ENCODE measurements at places on chromosomes 7 and 10.
A peak's percentile ranks its signal among the peaks of the same experiment; 100 is the strongest.

- peaks cover 91% of the 10 kb centered on the region for H3K27me3 ChIP-seq
- H3K27ac ChIP-seq: no peak overlapping the region
- no peaks in the 10 kb centered on the region for H3K4me1 ChIP-seq
- no peaks in the 10 kb centered on the region for H3K36me3 ChIP-seq
Measured at GRCh38 chr7:1255817-1256340, 23.2 kb downstream of the UNCX start.

DNA sequence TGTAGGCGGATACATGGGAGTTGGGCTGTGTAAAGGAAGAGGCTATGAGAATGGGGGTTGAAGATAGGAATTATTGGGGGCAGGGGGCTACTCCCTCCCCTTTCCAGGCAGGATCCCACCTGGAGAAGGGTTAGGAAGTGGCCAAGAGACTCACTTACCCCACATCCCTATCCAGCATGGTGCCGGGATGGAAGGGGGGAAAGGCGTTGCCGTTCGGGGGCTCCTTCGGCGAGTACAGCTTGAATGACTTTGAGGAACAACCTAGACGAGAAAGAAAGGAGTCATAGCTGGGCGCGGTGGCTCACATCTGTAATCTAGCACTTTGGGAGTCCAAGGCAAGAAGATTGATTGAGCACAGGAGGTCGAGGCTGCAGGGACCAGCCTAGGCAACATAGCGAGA is 8.9 kb downstream of the LDB1 start:
- no peak overlapping the region for H3K4me3 ChIP-seq
- H3K27ac ChIP-seq: no peak overlapping the region
- DNase-seq: no peak
- peaks cover 21% of the 10 kb centered on the region for H3K4me1 ChIP-seq
- H3K36me3 ChIP-seq: peaks cover 30% of the 10 kb centered on the region

DNA sequence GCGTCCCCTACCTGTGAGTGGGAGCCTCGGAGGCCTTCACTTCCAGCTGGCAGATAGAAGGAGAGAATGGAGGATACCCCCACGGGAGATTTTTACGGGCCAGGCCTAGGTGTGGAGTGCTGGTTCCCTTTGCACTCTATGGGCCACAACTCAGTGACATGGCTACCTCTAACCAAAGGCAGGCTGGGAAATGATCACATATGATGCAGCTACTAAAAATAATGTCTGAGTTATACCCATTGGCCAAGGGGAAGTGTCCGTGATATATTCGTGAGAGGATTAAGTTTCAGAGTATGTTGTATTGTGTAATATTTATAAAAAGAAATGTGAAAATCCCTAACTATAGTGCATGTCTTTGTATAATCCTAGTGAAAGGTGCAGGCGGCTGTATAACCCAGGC is 13.5 kb upstream of the HIPK2 start:
- no peak overlapping the region for H3K27ac ChIP-seq
- H3K27me3 ChIP-seq: no peaks in the 10 kb centered on the region
- no peaks in the 10 kb centered on the region for H3K4me1 ChIP-seq
- DNase-seq: no peak
- no peaks in the 10 kb centered on the region for H3K36me3 ChIP-seq

DNA sequence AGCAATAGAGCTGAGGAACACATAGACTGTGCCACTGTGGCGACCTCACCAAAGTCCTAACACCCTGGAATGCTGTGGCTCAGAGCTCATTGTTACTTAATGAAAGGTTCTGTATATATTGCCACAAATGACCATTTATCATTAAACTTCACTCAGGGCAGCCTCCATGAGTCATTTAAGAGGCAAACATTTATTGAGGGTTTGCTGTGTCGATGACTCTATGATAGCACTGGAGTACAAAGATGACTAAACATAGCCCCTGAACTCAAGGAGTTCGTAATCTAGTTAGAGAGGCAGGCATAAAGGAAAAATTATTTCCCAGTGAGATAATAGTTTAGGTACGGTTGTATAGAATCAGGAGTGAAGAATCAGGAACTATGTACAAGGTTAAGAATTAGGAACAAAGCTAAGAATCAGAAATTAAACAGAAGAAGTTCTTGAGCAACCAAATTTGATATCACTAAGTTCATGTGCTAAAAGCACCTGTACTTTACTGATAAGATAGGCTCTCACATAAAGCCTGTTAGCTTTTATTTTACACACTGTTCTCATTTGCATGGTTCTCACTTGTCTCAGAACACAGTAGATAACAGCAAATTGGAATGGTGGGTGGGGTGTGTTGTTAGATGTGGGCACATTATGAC is 7.9 kb downstream of the ENTPD7 start:
- H3K4me1 ChIP-seq: no peaks in the 10 kb centered on the region
- H3K27me3 ChIP-seq: no peaks in the 10 kb centered on the region
- H3K36me3 ChIP-seq: no peaks in the 10 kb centered on the region
- H3K4me3 ChIP-seq: no peak overlapping the region
- DNase-seq: no peak
- no peak overlapping the region for H3K27ac ChIP-seq

GRCh38 chr10:103498936-103499638 is 5.6 kb downstream of the NEURL1 start:
- no peak for DNase-seq
- no peaks in the 10 kb centered on the region for H3K4me1 ChIP-seq
- H3K27me3 ChIP-seq: no peaks in the 10 kb centered on the region
- H3K4me3 ChIP-seq: no peak overlapping the region

DNA sequence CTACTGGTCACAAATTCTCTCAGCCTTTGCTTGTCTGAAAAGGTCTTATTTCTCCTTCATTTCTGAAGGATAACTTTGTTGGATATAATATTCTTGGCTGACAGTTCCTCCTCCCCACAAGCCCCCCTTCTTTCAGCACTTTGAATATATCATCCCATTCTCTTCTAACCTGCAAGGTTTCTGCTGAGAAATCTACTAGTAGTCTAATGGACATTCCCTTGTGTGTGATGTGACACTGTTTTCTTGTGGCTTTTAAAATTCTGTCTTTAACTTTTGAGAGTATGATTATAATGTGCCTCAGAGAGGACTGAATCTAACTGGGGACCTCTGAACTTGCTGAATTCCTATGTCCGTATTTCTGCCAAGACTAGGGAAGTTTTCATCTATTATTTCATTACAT is 104.3 kb downstream of the RSU1 start:
- no peak overlapping the region for H3K4me3 ChIP-seq
- H3K4me1 ChIP-seq: no peaks in the 10 kb centered on the region
- no peaks in the 10 kb centered on the region for H3K27me3 ChIP-seq
- no peaks in the 10 kb centered on the region for H3K36me3 ChIP-seq

DNA sequence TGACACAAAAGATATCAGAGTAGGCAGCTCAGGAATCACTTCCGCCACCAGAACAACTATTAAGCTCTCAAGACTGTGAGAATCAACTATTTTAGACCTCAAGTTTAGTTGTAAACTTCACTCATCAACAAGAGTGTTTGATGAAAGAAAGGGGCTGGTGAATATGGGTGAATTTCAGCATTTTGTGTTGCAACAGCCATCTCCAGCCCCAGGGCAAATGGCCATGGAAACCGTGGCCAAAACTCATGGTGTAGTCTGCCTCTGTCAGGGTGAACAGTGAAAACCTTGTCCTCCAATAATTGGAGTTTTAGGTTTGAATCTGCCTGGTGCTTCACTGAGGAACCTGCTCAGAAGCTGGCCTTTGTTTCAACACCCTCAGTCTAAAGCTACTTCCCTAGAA is 60.0 kb downstream of the POLR1F start:
- no peaks in the 10 kb centered on the region for H3K36me3 ChIP-seq
- no peak for DNase-seq
- H3K27ac ChIP-seq: no peak overlapping the region
- H3K27me3 ChIP-seq: no peaks in the 10 kb centered on the region

- no peak for DNase-seq
- no peak overlapping the region for H3K27ac ChIP-seq
- H3K4me1 ChIP-seq: no peaks in the 10 kb centered on the region
Measured at GRCh38 chr10:33111488-33112051, 153.5 kb upstream of the ITGB1 start.

DNA sequence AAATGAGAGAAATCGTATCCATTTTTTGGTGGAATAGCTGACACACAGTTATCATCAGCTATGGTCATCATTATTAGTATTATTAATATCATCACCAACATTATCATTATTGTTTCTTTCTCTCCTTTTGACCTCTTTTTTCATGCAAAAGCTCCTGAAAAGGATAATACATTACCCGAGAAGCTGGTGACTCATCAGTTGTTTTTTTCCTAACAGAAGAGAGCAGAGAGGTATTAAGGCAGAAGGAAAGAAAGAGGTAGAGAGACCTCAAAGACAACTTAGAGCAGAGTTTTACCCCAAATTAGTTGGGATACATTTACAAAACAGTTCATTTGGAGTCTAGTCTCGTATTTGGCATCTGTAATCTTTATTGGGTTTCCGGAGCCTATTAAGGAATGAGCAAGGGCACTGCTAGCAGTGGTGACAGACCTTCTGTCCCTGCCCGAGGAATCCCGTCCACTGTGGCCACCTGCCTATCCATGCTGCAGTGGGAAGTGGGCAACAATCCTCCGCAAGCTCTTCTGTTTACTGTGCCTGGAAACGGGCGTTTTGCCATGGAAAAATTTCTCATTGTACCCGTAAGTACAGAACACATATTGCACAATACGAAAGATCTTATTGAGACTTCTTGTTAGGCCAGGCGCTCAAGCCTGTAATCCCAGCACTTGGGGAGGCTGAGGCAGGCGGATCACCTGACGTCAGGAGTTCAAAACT is 170.0 kb upstream of the MKLN1 start:
- H3K27ac ChIP-seq: peak overlapping the region; percentile 43
- H3K36me3 ChIP-seq: no peaks in the 10 kb centered on the region
- no peak overlapping the region for H3K4me3 ChIP-seq
- no peaks in the 10 kb centered on the region for H3K27me3 ChIP-seq
- DNase-seq: no peak

- peak overlapping the region; percentile 91 for H3K4me3 ChIP-seq
- H3K27me3 ChIP-seq: no peaks in the 10 kb centered on the region
- DNase-seq: peak; percentile 23
- peaks cover 11% of the 10 kb centered on the region for H3K4me1 ChIP-seq
Measured at GRCh38 chr10:119207713-119208552, 562 bp downstream of the GRK5 start.

DNA sequence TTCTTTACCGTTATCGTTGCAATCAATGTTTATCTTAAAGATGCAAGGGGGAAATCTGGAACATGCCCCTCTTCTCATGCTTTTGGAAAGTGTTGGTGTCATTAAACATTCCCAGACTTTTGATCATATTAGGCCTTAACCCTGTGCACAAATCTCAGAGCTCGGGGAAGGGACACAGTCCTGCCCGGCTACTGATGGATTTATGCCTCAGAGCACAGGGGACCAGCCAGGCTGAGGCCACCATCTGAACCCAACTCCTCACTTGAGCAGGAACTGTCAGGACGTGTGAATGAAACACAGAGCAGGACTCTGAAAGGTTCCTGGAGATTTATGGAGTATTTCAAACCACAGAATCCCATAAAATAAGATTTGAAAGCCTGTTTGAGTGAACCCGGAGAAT is 132.0 kb upstream of the CXCL12 start:
- H3K4me3 ChIP-seq: no peak overlapping the region
- H3K27me3 ChIP-seq: no peaks in the 10 kb centered on the region
- DNase-seq: no peak
- H3K36me3 ChIP-seq: no peaks in the 10 kb centered on the region

GRCh38 chr10:97333601-97334369 is 744 bp downstream of the FRAT2 start:
- no peaks in the 10 kb centered on the region for H3K36me3 ChIP-seq
- no peak for DNase-seq
- peak overlapping the region; percentile 89 for H3K4me3 ChIP-seq
- H3K27ac ChIP-seq: peak overlapping the region; percentile 96
- H3K27me3 ChIP-seq: no peaks in the 10 kb centered on the region
- H3K4me1 ChIP-seq: peaks cover 4% of the 10 kb centered on the region

GRCh38 chr10:96244354-96244753 is 27.0 kb downstream of the BLNK start:
- H3K27ac ChIP-seq: no peak overlapping the region
- H3K4me3 ChIP-seq: no peak overlapping the region
- H3K4me1 ChIP-seq: no peaks in the 10 kb centered on the region
- no peak for DNase-seq
- H3K27me3 ChIP-seq: no peaks in the 10 kb centered on the region

GRCh38 chr7:138396251-138397070 is 63.6 kb upstream of the TRIM24 start:
- H3K4me3 ChIP-seq: no peak overlapping the region
- no peaks in the 10 kb centered on the region for H3K36me3 ChIP-seq
- H3K4me1 ChIP-seq: no peaks in the 10 kb centered on the region
- DNase-seq: no peak

GRCh38 chr7:130446259-130446658 is 5.4 kb upstream of the CEP41 start:
- no peak overlapping the region for H3K4me3 ChIP-seq
- H3K27me3 ChIP-seq: no peaks in the 10 kb centered on the region
- H3K27ac ChIP-seq: no peak overlapping the region

GRCh38 chr10:29446327-29446726 is 157.5 kb downstream of the LYZL1 start:
- DNase-seq: no peak
- H3K36me3 ChIP-seq: no peaks in the 10 kb centered on the region
- H3K27ac ChIP-seq: no peak overlapping the region

DNA sequence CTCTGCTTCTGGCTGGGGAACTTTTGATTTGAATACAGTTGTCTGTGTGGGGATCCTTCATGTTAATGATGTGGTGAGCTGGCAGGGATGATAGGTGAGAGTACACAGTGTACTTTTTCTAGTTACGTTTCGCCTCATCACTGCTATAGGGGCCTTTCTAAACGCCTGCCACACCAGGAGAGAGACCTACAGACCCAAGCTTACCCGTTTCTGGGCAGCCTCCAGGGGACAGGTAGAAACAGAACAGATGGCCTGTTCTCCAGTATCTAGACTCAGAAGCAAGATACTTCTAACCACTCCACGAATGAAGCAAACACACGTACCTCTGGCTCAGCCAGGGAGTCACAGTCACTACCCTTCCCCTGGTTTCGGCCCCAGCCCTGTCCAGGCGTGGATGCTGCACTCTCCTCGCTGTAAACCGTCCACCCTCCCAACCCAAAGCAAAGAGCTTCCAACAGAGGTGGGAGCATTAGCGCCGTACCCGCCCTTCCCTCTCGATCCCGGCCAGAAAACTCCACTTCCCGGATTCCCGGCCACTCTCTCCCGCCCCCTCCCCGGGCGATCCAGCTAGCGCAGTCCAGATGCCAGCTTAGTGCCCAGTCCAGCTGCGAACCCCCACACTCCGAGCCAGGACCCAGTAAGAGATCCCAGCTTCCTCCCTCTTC is 1.2 kb downstream of the CCDC6 start:
- no peaks in the 10 kb centered on the region for H3K27me3 ChIP-seq
- H3K36me3 ChIP-seq: no peaks in the 10 kb centered on the region
- H3K4me1 ChIP-seq: peaks cover 7% of the 10 kb centered on the region

DNA sequence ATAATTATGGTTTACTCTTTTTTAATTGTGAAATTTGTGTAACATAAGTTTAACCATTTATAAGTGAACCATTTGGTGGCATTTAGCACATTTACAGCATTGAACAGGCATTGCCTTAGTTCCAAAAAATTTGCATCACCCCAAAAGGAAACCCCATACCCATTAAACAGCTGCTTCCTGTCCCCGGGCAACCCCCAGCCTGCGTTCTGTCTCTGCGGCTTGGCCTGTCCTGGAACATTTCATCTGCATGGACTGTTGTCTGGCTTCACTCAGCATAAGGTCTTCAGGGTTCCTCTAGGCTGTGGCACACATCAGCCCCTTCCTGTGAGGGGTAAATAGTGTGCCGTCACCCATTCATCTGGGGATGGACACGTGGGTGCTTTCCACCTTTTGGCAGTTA is 6.9 kb downstream of the RET start:
- peaks cover 18% of the 10 kb centered on the region for H3K27me3 ChIP-seq
- no peak overlapping the region for H3K4me3 ChIP-seq
- H3K27ac ChIP-seq: no peak overlapping the region
- DNase-seq: no peak

All from breast epithelium (tissue), 4 donors.